Testis (tissue), 5 donors: ENCODE measurements at places on chromosomes 1 and 21. TPM values are rescaled to one million over a fixed set of nuclear protein-coding genes. Genes with fewer than 3 reads are reported as not detected.

GRCh38 chr1:67759692-67760029 lies 73.6 kb downstream of the GNG12 start:
- no peaks in the 10 kb centered on the region for H3K27me3 ChIP-seq
- no peak overlapping the region for H3K27ac ChIP-seq
- peaks cover 5% of the 10 kb centered on the region for H3K4me1 ChIP-seq
- no peak overlapping the region for H3K4me3 ChIP-seq

Gene FAM151A
- polyA plus RNA-seq: 2.2 TPM

Gene F3
- 51.6 TPM for polyA plus RNA-seq

Gene FNBP1L
- polyA plus RNA-seq: 21.9 TPM

- H3K27ac ChIP-seq: peak overlapping the region; percentile 94
- no peaks in the 10 kb centered on the region for H3K27me3 ChIP-seq
- peaks cover 29% of the 10 kb centered on the region for H3K4me1 ChIP-seq
- no peaks in the 10 kb centered on the region for H3K36me3 ChIP-seq
- peak; percentile 74 for DNase-seq
Measured at GRCh38 chr1:32361674-32362473, 411 bp downstream of the FAM229A start.

DNA sequence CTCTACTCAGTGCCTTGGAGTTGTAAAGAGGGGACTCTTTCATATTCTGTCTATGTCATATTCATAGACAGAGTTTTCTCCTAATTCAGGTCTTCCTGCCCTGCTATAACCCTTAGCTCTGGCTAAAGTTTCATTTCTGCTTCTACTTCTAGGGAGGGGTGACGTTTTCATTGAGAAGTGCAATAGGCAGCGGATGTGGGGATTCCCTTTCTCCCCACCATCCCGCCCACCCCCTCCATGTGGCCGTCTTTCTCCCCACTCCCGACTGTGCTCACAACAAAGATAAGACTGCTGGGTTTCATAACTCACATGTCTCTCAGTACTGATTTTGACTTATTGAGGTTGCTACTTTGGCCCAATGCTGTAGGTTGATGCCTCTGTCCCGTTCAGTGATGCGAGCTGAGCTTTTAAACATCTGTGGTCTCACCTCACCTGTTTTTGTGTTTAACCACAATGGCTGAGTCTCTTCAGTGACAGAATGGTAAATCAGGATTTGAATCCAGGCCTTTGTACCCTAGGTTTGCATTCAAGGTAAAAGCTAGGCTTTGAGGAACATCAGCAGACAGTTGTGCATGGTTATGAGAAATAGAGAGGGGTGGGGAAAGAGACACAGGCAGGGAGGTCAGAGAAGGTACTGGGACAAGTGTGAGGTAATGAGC lies 7.8 kb upstream of the KIF14 start:
- H3K27ac ChIP-seq: no peak overlapping the region
- DNase-seq: no peak
- H3K36me3 ChIP-seq: no peaks in the 10 kb centered on the region

Gene NHLH2
- 0.53 TPM for polyA plus RNA-seq

GRCh38 chr1:50564417-50564816 lies 141.2 kb upstream of the DMRTA2 start:
- no peaks in the 10 kb centered on the region for H3K36me3 ChIP-seq
- H3K4me1 ChIP-seq: no peaks in the 10 kb centered on the region
- H3K27ac ChIP-seq: no peak overlapping the region
- no peak for DNase-seq
- no peaks in the 10 kb centered on the region for H3K27me3 ChIP-seq

Gene PGBD2
- polyA plus RNA-seq: 18.8 TPM

DNA sequence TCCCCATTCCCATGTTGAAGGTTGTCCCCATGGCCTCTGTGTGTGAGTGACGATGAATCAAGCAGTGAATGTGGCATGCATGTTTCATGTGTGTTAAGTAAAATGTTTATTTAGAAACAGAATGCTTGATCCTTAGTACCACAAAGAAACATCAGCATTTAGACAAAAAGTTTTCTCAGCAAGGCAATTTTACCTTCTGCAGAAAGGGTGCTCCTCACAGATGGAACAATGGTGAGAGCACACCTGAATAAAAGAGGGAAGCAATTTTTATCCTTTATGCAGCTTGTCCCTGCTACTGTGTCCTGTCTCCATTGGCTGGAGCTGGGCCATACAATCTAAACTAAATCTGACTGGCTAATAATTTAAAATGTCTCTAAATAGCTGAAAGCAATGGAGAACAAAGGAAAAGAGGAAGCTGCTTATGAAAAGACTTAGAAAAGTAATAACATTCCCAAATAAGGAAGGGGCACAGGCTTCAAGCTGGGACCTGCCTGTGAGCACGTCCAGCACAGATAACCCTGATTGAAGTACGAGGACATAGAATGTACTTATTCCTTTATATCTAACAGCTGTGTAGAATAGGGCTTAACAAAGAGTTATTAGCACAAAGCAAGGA lies 8.4 kb upstream of the SMYD3 start:
- DNase-seq: no peak
- H3K27me3 ChIP-seq: no peaks in the 10 kb centered on the region
- H3K4me1 ChIP-seq: no peaks in the 10 kb centered on the region
- no peak overlapping the region for H3K27ac ChIP-seq

Gene FAM72C
- 3.4 TPM for polyA plus RNA-seq

- no peak overlapping the region for H3K27ac ChIP-seq
- DNase-seq: no peak
- no peak overlapping the region for H3K4me3 ChIP-seq
- no peaks in the 10 kb centered on the region for H3K27me3 ChIP-seq
- no peaks in the 10 kb centered on the region for H3K4me1 ChIP-seq
Measured at GRCh38 chr1:25977801-25978200, 20.1 kb downstream of the PAFAH2 start.

DNA sequence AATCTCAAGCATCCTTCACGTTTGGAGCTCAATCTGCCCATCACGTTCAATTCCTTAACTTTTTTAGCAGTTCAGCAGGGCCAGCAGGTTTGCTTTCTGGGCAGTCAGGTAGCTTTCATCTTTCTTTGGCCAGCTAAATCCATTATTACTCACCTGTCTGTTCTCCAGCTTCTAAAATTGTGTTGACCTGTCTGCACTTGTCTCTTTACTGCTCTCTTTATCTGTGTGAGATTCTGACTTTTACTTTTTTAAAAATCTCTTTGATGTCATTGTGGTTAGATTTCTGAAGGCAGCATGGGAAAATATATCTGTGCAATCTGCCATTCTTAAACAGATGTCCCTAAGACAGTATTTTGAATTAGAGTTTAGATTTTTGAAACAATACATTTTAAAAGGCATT lies 24.9 kb upstream of the CYYR1 start:
- H3K4me1 ChIP-seq: no peaks in the 10 kb centered on the region
- no peak overlapping the region for H3K27ac ChIP-seq
- no peaks in the 10 kb centered on the region for H3K27me3 ChIP-seq
- H3K4me3 ChIP-seq: no peak overlapping the region

DNA sequence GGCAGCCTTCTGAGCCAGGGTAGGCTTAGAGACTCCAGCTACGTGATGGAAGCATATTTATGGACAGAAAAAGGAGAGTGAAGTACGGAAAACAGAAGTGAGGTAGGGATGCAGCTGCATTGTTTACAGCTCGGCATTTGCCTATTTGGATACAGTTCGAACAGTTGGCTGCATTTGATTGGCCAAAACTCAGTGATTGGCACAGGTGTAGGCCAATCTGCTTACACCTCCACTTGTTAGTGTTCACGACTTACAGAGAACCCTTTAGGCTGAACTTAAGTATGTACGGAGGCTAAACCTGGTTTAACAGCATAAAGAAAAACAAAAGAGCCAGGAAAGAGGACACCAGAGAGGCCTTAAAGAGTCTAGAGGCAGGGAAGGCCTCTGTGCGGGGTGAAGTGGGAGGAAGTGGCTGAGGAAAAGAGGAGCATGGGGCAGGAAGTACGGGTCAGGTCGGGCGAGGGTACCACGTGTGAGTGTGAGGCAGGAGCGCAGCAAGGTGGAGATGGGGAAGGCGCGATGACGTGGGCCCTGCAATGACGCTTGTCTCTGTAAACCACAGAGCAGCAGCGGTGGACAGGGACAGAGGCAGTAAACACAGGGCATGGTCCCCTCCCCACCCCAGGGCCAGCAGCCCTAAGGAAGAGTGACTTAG lies 32.0 kb downstream of the RSPH1 start:
- peak; percentile 78 for DNase-seq
- no peaks in the 10 kb centered on the region for H3K36me3 ChIP-seq
- no peak overlapping the region for H3K27ac ChIP-seq

DNA sequence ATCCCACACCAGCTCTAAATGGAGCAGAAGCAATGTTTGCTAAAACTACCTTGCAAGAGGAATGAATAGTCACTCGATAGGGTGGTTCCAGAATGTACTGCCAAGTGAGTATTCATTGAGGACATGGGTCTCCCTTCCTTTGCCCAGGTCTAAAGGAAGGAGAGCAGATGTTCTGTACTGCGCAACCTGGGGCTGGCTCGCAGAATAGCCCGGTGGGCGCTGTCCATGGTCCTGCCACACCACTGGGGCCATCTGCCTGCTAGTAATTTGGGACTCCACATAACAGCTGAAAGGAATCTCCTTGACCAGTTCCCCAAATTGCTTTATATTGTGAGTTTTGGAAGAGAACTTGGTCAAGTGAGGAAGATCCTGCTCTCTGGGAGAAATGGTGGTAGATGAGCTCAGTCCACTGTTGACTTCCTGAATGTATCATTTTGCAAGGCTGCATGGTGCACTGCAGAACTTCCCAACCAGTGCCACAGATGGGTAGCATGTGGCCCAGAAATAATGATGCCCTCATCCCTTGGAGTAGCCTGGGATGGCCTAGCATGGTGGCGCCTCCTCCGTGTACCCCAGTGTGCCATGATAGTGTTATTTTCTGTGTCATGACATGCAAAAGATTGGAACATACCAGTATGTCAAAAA lies 5.7 kb downstream of the SLC6A17 start:
- H3K36me3 ChIP-seq: no peaks in the 10 kb centered on the region
- no peaks in the 10 kb centered on the region for H3K27me3 ChIP-seq
- DNase-seq: peak; percentile 74
- no peak overlapping the region for H3K27ac ChIP-seq
- H3K4me3 ChIP-seq: no peak overlapping the region

DNA sequence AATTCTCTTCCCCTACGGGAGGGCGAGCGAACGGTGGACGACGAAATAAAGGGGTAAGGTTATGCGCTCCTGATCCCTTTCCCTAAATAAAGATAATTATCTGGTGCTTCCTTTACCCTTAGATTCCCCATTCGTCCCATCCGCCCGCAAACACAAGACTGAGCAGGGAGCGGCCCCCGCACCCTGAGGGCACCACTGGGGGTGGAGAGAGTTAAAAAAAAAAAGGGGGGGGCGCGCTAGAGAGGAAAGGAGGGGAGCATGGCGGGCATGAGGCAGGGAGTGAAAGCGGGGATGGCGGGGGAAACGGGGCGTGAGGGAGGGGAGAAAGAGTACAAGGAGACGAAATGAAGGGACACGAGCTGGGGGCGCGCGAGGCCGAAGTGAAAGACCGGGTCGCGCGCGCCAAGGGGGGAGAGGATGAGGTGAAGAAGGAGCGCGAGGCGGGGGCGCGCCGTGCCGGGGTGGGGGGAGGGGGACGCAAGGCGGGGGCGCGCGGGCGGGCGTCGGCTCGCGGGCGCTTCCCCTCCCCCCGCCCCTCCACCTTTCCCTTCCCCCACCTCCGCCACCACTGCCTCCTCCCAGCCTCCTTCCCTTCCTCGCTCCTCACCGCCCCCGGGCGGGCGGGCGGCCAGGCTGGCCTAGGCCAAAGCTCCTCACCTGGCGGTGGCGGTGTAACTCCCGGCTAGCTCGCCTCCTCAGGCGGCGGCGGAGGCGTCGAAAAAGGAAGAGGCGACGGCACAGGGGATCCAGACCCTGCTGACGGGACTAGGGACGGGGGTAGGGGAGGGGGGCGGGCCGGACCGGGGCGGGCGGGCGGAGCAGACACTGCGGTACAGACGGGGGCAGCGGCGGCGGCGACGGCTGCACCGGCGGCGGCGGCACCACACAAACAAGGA lies 448 bp downstream of the GATAD2B start:
- no peaks in the 10 kb centered on the region for H3K36me3 ChIP-seq
- H3K27me3 ChIP-seq: no peaks in the 10 kb centered on the region
- peaks cover 23% of the 10 kb centered on the region for H3K4me1 ChIP-seq

DNA sequence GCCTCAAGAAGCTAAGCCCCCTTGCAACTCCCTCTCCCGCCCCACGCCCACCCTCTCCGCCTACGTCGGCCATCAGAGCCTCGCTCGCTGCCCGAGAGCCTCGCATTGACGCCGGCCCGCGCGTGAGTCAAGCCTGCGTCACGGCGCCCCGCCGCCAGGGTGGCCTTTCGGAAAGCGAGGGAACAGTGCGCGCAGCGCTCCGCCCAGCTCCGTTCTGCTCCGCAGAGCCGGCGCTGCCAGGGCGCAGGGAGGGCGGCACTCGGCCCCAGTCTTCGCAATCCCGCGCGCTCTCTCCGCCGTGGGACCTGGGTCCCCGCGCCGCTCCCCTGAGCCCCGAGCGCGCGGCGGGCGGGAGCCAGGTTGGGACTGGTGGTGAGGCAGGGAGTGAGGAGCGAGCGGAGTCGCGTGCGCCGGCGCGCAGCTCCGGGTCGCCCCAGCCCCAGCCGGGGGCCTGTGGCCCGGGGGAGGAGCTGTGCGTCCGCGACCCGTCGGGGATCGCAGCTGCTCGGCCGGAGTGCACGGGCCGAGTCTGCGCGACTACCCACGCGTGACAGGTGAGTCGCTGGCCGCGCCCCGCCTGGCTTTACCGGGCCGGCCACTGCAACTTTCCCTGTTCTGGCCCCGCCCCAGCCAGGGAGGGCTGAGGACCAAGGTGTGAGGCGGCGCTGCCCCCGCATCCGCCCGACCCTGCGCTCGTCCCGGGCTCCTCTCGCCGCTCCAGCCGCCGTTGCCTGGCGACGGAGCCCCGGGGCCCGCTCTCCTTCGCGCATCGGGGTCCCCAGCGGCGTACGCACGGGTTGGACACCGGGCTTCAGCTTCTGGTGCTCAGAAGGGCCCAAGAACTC lies at the start of gene SLC6A17:
SLC6A17 (plus strand) TSS at position 165 of the 845 bp plus-strand sequence. CDS start 16,436 bp downstream, outside the sequence.
- peak; percentile 37 for DNase-seq
- H3K27ac ChIP-seq: no peak within 1 kb of the TSS
- no peaks in the 10 kb centered on the region for H3K4me1 ChIP-seq
- no peaks in the 10 kb centered on the region for H3K27me3 ChIP-seq

- H3K27ac ChIP-seq: no peak overlapping the region
- no peaks in the 10 kb centered on the region for H3K36me3 ChIP-seq
- no peaks in the 10 kb centered on the region for H3K27me3 ChIP-seq
- no peak overlapping the region for H3K4me3 ChIP-seq
Measured at GRCh38 chr1:54244655-54245054, 44.7 kb downstream of the MRPL37 start.

Gene TNNT2
- 2.7 TPM for polyA plus RNA-seq

- H3K27ac ChIP-seq: no peak overlapping the region
- H3K36me3 ChIP-seq: no peaks in the 10 kb centered on the region
- H3K4me3 ChIP-seq: no peak overlapping the region
- H3K27me3 ChIP-seq: no peaks in the 10 kb centered on the region
Measured at GRCh38 chr1:170978371-170978910, 43.1 kb downstream of the MROH9 start.

- H3K36me3 ChIP-seq: no peaks in the 10 kb centered on the region
- H3K27me3 ChIP-seq: no peaks in the 10 kb centered on the region
- no peak overlapping the region for H3K27ac ChIP-seq
- no peak for DNase-seq
Measured at GRCh38 chr1:63319046-63320021, 3.0 kb upstream of the FOXD3 start.

- no peaks in the 10 kb centered on the region for H3K36me3 ChIP-seq
- H3K27me3 ChIP-seq: no peaks in the 10 kb centered on the region
- no peak overlapping the region for H3K27ac ChIP-seq
- H3K4me1 ChIP-seq: peaks cover 38% of the 10 kb centered on the region
- no peak overlapping the region for H3K4me3 ChIP-seq
Measured at GRCh38 chr1:109622895-109623294, 3.3 kb downstream of the AMPD2 start.
